NCI-H1436 treated with DMSO at 0.1 percent for 48 hours (cell line): ENCODE measurements at places on chromosomes 1 and 21.

DNA sequence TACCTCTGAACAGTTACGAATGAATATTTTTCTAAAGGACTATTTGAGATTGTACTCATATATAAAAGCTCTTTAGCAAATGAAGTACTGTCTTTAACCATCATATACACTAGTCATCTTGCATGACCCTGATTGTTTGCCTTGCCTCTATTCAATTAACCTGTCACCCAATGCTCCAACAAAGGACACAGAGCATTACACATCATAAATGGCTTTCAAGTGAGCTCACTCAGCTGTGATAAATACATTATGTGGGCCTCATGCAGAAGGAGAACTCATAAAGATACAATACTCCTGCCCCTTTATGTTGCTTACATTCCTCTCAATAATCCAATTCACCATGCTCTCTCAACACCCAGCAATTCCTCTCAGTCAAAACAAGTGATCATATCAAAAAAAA, 993.0 kb upstream of the PRMT6 start:
- peak; percentile 69 for DNase-seq

GRCh38 chr1:227912866-227913265, 34.9 kb downstream of the WNT9A start:
- DNase-seq: no peak

- peak; percentile 63 for DNase-seq
These were observed 125.9 kb upstream of the VAMP3 start for GRCh38 chr1:7644961-7645750.

DNA sequence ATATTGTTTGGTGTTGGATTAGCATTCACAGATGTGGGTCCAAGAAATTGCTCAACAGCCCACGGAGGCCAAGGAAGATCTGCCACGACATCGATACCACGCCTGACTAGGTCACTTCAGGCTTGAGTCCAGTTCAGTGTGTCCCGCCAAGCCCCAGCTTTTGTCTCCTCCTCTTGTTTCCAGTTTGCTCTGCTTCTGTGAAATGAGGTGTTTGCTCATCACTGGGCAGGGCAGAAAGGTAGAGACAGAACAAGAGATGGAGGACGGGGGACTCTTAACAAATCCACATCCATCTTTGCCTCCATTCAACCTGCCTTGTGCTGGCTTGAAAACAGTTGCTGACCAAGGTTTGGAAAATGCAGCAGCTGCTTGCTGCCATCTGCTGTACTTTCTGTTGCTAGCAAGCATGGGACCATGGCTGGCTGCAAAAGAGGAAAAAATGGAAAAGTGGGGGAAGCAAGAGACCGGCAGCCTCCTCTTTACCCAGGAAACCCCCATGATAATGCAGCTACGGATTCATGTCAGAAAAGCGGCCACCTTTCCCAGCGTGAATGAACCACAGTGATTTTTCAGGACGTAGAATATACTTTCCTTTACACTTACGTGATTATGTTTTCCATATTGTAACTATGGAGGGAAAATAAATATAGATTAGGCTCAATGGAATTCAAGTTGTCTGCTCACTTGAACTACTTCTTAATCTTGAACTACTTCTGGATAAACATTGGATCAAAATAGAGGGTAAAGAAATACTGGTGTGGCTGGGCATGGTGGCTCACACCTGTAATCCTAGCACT, 80.2 kb upstream of the GREM2 start:
- no peak for DNase-seq

DNA sequence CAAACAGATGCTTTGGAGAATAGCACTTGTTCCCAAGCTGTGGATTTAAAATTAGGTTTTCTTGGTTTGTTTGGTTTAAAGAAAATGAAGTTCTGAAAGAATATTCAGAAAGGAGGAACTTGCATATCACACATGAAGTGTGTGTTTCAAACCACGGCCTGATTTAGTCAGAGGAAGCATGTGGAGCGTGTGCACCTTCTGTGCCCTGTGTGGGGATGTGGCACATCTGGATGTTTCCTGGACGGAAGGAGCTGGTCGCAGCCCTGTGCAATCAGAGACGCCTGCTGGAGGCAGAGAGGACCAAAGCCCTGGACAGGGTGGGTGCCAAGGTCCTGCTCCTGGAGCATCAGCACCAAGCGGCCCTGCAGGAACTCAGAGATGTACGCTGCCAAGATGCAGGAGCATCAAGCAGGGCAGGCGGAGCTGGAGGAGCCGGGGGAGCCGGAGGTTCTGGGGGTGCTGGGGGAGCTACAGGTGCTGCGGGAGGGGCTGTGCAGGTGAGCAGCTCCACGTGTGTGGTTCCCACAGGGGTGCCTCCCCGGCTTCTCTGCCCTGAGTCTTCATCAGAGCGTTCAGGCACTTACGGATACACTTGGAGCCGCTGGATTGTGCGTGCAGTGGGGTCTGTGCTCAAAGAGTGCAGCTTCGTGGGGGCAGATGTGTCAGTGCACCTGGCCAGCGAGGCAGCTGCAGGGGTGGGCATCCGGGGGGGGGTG, 45.7 kb downstream of the PCNT start:
- DNase-seq: no peak

DNA sequence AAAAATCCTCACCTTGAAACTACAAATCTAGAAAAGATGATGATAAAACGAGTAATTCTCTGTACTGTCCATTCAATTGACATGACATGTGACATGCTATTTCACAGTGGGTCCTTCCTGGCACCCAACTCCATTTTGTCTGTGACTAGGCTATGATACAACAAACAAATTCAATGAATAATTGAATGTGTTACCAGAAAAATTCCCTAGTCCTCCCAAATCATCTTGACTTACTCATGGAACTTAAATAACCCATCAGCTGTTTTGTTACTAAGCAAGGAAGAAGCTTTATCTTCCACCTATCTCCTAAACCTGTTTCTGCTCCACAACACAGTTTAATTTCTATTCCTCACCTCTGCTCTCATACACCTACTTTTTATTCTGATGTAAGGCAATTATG, 30.4 kb downstream of the B3GALNT2 start:
- DNase-seq: no peak

- DNase-seq: no peak
These were observed 5.2 kb downstream of the FCRL3 start for GRCh38 chr1:157695417-157695816.

- peak; percentile 17 for DNase-seq
These were observed 169.9 kb downstream of the LRRC7 start for GRCh38 chr1:69737527-69738185.

DNA sequence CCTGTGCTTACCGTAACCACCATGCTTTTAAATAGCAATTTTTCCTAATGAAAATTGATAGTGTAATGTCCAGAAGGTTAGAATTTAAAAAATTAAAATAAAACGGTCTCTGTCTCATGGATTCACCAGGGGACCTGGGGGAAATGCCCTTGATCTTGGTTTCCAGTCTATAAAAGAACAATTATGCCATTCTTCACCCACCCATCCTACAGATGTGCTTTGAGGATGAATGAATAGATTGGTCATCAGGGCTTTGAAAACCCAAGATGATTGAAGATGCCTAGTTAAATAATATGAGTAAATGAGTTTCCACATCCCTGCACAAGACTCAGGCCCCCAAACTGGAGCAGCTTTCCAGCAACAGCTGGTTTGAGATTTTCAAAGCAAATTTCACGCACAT, 38.7 kb downstream of the CNN3 start:
- DNase-seq: no peak

DNA sequence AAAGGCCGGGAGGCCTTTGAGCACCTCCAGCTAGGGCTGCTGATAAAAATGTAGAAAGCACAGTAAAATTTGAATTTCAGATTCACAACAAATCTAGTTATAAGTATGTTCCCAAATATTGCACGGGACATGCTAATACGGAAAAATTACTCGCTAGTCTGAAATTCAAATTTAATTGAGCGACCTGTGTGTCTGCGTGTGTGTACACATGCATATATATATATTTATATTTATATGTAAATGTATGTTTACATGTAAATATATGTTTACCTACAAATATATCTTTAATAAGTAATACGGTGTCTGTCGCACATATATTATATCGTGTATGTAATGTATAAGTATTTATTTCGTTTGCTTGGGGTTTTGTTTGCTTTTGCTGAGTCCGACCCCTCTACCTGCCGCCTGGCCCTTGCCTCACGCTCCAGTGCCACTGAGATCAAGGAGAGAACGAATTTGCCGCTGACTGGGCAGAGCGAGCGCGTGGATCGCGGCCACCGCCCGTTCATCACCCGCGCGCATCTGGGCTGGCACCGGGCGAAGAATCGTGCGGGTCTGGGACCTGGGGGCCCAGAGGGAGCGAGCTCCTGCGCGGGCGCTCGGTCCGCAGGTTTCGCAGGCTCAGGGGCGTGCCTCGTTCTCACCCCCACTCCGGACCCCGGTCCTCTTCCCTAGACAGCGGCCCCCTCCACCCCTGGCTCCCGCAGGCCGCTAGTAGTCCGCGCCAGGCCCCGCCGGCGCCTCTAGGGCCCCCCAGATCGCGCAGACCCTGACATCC, 534 bp upstream of the WRAP73 start:
- DNase-seq: no peak

GRCh38 chr1:224182057-224182865, 779 bp upstream of the DEGS1 start:
- no peak for DNase-seq

DNA sequence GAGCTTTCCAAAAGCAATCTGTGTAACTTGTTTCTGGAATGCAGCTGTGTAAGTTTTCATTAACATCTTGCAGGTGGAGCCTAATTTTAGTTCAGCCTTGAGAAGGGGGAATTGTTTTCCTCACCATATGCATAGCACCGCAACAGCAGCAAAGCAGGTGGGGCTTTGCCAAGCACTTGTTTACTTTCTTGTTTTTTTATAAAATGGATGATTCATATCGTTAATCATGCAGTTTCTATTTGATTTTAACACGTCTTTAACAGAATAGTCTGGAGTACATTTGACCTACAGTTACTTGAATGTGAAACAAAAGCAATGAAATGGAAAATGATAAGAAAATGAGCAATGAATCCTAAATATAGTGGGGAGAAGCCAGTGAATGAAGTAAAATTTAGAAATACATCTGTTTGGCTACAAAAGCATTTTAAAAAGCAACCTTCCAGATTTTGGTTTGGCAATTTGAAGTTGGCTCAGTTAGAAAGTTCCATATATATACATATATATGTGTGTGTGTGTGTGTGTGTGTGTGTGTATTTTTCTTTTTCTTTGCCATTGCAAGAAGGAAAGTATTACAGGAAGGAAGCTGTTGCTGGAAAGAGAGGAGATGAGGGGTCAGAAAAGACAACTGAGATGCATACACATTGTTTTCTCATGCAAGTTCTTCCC, 119.0 kb upstream of the ADGRL2 start:
- no peak for DNase-seq

GRCh38 chr1:84851839-84852238, 41.2 kb downstream of the LPAR3 start:
- no peak for DNase-seq

DNA sequence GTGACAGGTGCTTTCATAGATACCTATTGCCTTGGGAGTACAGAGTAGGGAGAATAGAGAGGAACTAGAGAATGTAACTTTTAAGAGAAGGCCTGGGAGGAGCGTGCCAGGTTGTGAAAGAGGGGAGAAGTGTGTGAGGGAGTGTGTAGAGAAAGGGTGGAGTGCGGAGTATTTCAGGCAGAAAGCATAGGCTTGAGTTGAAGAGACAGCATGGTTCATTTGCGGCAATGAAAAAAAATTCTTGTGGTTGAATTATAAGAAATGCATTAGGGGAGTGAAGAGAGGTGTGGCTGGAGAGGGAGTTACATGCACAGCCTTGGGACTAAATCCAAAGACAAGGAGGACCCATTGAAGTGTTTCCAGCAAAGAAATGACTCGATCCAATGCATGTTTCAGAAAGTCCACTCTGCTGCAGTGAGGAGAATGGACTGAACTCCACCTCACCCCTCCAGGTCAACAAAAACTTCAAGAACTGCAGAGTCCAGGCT, 81.7 kb upstream of the ADAM30 start:
- DNase-seq: no peak

DNA sequence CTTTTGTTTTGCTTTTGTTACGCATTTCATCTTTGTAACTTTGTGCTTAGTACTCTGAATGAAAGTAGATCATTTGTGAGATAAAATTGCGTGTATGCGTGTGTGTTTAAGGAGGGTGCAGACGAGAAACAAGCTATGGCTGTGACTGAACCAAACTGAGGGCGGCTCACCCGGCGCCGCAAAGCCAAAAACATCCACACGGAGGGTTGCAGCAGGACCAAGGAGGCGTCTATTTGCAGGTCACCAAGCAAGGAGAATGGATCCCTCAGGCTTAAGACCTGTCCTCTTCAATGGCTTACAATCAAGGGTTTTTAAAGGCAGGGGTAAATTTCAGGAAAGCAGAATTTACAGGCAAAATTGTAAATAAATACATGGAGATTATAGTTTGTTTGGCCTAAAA, 12.8 kb downstream of the GCSAML start:
- DNase-seq: no peak

DNA sequence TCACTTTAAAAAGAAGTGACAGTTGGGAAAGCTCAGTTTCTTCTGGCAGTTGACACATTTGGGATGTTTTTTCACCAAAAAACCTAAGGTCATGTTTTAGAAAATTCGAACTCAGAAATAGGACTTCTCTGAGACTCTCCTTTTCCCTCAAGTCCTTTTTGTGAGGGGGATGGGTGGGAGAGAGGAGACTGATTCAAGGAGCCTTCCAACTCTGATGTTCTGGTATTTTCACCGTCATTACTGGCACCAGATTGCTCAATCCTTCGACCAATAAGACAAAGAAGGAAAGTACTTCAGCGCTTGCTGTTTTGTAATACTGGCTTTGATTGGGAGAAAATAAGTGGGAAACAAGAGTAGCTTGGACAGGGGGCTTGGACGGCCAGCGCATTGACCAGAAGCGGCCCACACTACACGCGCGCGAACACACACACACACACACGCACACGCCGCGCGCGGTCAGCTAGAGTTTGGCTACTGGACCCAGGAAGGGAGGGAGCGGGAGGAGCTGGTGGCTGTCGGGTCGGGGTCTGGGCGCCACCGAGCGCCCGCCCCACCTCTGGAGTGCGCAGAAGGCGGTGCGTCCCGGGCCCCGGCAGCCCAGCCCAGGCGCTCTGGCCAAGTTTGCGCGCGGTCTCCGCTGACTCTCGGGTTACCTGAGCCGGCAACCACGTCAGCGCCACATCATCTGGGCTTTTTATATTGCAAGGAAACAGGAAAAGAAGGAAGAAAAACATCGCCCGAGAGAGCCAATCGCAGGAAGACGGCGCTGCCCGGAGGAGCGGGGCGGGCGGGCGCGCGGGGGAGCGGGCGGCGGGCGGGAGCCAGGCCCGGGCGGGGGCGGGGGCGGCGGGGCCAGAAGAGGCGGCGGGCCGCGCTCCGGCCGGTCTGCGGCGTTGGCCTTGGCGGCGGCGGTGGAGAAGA, at the start of gene KCNK1:
KCNK1 (plus strand) TSS at position 855 of the 921 bp plus-strand sequence; CDS start at position 921, 66 bp downstream.
- peak; percentile 26 for DNase-seq
